ENCODE measurements at places on chromosomes 5 and 9.

- DNase-seq = no peak
These were observed 2.1 kb upstream of the CAMLG start for GRCh38 chr5:134736173-134736812.

DNA sequence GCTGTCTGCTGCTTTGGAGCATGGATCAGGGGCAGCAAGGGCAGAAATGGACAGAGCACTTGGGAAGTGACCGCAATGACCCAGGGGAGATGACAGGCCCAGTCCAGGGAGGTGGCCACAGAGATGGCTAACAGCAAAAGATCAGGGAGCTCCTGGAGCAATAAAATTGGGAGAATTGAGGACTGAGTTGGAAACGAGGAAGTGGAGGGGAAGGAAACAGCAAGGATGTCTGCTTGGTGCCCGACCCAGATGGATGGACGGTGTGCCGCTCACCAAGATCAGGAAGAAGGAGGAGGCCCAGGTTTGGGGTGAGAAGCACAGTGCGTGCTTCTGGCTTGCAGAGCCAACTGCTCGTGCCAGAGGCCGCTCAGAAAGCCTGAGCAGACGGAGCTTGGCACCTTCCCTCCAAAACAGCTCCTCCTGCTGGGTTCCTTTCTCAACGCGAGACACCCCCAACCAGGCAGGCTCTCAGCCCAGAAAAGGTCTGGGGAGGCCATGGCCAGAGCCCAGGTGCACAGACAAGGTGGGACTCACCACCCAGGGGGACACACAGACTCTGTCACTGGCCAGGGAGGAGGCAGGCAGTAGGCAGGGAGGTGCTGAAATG lies 1.7 kb upstream of the SLC34A1 start:
- DNase-seq = peak; percentile 95

- no peak for DNase-seq
These were observed 159.5 kb upstream of the ERCC6L2 start for GRCh38 chr9:95715868-95716435.

GRCh38 chr5:179300581-179301180 lies 44.6 kb downstream of the ADAMTS2 start:
- DNase-seq = no peak

DNA sequence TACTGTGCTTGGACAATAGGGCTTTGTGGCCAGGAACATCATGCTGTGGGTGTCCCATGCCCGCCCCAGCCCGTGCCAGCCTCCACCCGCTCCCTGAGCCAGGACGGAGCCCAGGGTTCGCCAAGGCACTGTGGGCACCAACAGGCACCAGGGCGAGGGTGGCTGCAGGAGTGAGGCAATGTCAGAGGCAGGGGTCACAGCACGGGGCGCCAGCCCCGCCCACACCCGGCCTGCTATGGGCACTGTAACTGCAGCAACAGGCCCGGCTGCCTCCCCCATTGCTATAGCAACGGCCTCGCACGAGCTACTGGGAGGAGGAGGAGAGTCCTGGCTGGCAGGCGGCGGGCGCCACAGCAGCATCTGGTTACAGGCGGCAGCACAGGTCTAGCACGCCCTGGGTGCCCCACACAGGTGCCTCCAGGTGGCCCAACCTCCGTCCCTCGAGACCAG lies 2.5 kb downstream of the ABCA2 start:
- DNase-seq = peak; percentile 75

DNA sequence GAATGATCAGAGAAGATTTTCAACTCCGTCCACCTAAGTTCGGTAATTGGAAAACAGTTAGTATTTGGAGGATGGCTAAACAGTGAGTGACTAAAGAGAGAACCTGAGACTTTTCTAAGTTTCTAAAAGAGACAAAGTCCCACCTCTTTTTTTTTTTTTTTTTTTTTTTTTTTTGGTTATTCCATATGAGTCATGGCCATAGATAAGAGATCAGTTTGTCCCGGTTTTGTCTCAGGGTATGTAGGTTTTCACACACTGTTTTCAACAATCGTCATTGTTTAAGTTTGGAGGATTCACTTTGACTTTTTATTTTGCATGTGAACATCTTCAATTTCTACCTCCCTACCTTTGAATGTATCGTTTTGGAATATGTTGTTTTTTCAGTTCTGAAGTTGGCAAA lies 85.9 kb downstream of the NTRK2 start:
- no peak for DNase-seq

- peak; percentile 68 for DNase-seq
These were observed 528.8 kb downstream of the CSNK1G3 start for GRCh38 chr5:124040799-124041198.

- DNase-seq = no peak
These were observed 71.6 kb downstream of the NNT start for GRCh38 chr5:43674536-43674935.

DNA sequence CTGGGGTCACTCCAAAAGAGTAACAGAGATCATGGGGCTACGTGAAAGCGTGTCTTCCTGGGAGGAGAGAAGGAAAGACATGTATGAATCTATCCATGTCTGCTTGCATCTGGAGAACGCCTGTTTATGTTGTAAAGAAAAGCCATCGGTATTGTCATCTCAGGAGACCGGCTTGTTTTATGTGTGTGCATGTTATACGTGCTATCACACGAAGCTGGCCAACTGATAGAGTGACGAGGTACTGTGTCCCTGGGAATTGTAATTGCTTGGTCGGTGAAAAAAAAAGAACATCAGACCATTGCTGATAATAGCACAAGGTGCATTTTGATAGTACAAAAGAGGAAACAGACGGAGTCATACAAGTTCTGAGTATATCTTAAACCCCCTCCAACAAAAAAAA lies 370 bp upstream of the CDH6 start:
- DNase-seq = no peak

DNA sequence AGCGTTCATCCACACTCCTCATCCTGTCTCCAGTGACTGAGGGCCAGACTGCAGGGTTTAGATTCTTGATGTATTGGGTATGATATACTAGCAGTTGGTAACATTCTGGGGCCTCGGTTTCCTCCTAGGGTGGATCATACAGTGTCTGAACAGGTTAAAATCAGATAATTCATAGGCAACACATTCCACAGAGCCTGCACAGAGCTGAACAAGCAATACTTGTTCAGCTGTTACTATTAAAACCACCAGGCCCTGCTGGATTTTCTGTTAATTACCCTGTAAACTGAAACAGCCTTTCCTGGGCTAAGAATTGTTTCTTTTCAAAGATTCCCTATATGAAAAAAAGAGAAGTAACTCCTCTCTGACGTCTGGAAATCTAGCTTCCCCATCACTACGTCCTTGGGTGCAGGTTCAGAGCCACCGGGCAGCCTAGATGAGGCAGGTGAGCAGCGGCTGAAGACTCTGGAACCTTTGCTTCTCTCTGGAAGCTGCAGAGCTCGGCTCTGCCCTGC lies 1313.5 kb upstream of the WWC1 start:
- no peak for DNase-seq

GRCh38 chr5:776862-777711 lies 7.4 kb downstream of the ZDHHC11B start:
- peak; percentile 49 for DNase-seq

- no peak for DNase-seq
These were observed 218.6 kb downstream of the SEMA6A start for GRCh38 chr5:116355819-116356601.

GRCh38 chr9:121273064-121273775 lies 5.3 kb downstream of the GSN start:
- no peak for DNase-seq

DNA sequence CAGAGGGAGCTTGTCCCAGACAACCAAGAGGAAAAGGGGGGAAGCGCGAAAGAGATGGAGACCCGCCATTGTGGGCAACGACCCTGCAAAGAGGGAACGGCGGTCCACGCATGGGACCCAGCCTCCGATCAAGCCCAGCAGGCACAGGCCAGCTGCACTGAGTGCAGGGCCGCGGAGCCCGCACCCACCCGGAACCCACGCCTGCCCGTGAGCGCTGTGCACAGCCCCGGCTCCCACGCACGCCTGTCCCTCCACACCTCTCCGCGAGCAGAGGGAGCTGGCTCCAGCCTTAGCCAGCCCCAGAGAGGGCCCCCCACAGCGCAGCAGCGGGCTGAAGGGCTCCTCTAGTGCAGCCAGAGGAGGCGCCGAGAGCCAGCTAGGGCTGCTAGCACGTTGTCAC lies 416.5 kb downstream of the DMRTA1 start:
- no peak for DNase-seq

DNA sequence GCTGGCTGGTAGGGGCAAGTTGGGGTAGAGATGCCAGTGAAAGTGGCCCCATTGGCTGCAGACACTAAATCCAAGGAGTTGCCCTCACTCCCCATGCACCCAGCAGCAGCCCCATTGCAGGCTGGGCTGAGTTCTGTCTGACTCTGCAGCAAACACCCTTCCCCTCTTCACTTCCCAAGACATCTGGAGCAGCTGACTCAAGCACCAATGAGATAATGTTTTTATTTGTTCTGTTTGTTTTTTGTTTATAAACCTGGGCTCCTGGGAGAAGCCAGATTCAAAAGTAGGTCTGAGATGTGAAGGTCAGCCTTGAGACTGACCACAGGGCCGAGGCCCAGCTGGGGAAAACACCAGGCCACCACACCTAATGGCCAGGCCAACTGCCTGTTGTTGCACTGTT lies 545.9 kb upstream of the KLF4 start:
- no peak for DNase-seq

GRCh38 chr9:6929441-6930215 lies 171.9 kb downstream of the KDM4C start:
- DNase-seq = no peak

- peak; percentile 62 for DNase-seq
These were observed 28.7 kb downstream of the TLE4 start for GRCh38 chr9:79600466-79600865.

DNA sequence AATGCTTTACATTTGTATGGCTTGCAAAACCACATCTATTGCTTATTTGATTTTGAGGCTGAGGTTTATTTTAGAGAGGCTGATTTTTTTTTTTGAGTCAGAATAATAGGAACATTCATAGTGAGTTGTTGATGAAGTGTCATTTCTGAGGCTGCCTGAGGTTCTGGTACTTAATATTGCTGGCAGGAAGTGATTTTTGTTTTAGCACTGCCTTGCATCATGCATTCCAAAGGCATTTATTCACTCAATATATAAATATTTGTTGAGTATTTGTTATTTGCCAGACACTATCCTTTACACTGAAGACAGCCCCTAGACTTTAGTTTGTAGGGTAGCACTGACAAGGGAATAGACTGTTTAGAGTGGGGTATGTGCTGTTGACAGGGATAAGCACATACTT lies 2.7 kb downstream of the RNF20 start:
- DNase-seq = no peak

GRCh38 chr5:131252824-131253171 lies 11.1 kb upstream of the CDC42SE2 start:
- no peak for DNase-seq

DNA sequence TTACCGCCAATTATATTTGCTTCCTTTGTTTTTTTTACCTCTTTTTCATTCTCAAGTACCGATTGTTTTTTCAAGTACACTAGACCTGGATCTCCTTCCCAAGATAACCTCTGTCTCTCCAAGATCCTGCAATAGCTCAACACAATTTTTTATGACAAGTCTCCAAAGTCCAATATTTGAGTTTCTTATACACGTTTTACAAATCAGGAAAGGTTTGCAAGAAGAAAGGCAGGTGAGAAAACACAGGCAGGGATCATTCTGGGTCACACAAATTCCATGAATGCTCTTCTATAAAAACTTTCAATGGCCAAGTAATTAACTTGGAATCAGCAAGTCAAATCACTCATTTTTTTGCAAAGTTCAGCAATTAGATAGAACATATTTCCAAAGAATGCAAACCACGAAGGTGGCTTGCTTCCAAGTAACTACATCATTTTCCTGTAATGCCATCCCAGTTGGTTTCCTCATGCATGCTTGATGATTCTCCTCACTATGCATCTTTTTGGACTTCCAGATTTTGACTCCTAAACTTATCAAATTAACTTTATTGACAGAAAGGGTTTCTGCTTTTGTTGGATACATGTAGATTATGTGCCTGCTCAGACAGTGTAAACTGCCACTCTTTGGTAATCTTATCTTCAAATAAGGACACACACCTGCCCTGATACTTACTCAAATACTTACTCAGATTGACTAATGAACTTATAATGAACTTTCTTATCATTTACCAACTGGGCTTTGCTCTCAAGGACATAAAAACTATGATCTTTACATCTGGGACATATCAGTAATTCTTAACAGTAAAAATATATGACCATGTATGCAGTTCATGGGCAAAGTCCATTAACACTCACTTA lies 24.7 kb upstream of the IFNE start:
- DNase-seq = no peak

DNA sequence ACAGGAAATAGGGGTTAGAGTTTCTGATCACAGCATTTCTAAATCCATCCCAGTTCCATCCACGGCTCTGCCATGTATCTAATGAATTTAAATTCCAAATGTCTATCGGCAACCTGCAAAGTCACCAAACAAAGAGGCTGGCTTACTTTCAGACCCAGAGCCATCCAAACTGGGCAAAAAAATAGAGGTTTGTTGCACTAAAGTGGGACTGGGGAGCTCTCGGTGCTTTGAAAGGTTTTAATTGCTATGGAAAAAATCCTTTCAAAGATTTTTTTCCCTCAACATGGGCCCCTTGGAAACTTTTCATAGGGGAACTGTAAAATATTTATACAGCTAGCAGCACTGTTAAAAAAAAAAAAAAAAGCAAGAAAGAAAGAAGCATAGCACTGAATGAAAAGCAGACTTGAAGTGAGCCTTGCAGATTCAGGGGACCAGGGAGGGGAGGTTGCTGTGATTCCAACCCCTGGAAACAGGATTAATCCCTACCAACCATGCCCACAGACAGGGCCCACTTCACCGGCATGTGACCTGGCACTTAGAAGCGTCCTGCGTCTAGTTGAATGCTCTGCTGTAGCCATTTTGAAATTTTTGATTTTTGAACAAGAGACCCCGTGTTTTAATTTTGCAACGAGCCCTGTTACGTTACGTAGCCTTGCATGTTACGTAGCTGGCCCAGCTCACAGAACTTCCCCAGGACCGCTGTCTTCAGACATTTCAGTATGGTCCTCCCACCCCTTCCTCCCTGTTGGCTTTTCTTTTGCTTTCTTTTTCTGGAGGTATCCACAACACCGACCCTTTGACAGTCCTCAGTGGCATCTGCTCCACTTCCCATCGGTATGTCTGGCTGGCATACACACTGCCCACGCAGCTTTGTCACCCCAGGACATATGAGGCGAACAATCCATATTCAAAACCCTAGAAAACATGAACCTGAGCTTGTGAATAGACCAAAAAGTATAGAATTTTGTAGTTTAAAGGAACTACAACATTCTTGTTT lies 105.3 kb upstream of the NFIB start:
- DNase-seq = peak; percentile 50

DNA sequence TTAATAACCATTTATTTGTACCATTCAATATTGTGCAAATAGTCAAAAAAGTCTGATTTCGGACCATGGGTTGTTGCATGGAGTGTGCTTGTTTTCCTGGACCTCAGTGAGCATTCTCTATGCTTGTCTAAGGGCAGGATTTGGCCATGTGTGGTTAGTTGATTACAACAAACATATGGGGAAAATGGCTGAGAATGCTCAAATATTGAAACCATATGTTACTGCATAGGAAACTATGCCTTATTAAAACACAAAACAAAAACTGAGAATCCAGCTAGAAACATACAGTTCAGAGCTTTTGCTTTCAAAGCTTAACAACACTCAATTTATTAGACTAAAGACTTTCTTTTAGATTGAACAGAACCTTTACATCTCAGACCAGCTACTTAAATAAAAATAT lies 928.3 kb downstream of the NR2F1-AS1 start:
- DNase-seq = no peak

Measured in G401 (cell line).